Kidney (tissue), 22 donors: ENCODE measurements at places on chromosomes 5 and 9. TPM values are rescaled to one million over a fixed set of nuclear protein-coding genes. Genes with fewer than 3 reads are reported as not detected.

- no peaks in the 10 kb centered on the region for H3K36me3 ChIP-seq
- no peak overlapping the region for H3K27ac ChIP-seq
- H3K4me1 ChIP-seq, result no peaks in the 10 kb centered on the region
- H3K4me3 ChIP-seq, result no peak overlapping the region
- no peaks in the 10 kb centered on the region for H3K27me3 ChIP-seq
Measured at GRCh38 chr9:115069771-115070170, 48.2 kb downstream of the TNC start.

DNA sequence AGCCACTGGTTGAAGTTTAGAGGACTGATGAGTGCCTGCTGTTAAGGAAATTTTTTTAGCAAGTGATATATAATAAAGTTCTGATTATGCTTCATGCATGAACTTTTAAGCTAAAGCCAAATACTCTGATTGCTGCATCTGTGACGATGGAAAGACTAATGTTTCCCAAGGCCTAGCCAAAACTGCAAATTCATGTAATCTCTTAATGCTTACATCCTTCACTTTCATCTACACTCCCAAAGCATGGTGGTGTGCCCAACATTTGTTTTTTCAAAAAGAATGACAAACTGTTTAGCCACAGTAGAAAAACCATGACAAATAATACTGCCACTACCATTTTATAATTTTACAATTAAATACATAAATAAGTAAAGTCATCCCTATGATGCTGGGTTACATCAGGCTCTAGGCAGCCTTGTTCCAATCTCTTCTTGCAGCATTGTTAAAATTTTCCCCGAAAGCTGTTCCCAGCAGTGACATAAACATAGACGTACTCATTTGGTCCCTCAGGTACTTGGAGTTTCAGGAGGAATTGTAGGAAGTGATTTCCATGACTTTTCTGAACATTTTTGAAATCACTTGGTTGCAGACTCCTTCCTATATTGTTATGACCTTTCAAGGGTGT lies 625.3 kb upstream of the DMAC1 start:
- no peaks in the 10 kb centered on the region for H3K27me3 ChIP-seq
- no peak for DNase-seq

DNA sequence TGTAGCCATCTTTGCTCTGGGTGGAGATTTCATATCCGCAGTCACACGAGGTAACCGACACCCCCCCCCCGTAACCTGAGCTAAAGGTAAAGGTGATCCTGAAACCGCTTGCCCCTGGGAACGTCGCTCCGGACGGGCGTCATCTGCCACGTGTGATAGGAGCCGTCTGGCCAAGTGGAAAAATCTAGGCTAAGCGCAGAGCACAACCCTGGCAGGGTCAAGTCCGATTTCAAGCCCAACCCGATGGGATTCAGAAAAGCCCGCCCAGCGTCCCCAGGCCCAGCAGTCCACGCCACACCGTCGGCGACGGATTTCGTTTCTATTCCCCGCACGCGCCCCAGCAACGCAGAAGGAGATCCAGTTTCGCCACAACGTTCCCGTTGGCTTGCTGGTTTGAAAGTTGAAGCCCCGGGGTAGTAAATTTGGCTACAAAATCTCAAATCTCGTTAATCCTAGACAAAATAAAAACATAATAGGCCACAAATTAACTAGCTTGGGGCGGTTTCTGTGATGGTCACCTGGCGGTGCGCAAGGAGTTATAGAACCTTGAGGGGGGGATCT lies 32.4 kb upstream of the NFIB start:
- H3K4me3 ChIP-seq, result peak overlapping the region; percentile 71
- no peaks in the 10 kb centered on the region for H3K4me1 ChIP-seq
- peaks cover 71% of the 10 kb centered on the region for H3K27me3 ChIP-seq
- DNase-seq, result peak; percentile 50
- peak overlapping the region; percentile 15 for H3K27ac ChIP-seq
- H3K36me3 ChIP-seq, result no peaks in the 10 kb centered on the region

- H3K4me3 ChIP-seq, result peak within 1 kb of the TSS; percentile 84
- no peaks in the 10 kb centered on the region for H3K36me3 ChIP-seq
- peak within 1 kb of the TSS; percentile 68 for H3K27ac ChIP-seq
- DNase-seq, result peak; percentile 96
- peaks cover 3% of the 10 kb centered on the region for H3K27me3 ChIP-seq
- no peaks in the 10 kb centered on the region for H3K4me1 ChIP-seq
Measured at GRCh38 chr5:65481635-65482295, at the start of gene ADAMTS6. Gene ADAMTS6 (minus strand): TSS chr5:65481920. CDS start chr5:65473673, 8,247 bp downstream.

DNA sequence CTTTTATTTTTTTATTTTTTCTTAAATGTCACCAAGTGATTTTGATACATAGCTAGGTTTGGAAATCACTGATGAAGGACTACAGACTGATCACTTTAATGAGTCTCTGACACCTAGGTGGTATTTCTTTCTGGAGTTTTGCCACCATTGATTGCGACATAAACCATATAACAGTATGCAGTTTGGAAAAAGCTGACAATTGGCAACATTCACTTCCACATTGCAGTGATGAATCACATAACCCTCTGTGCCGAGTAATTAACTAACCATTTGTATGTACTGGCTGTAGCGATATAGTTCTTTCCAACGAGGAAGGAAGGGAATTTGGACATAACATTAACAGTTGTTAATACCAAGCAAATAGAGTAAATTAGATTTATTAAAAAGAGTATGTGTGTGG lies 222.9 kb upstream of the EFNA5 start:
- DNase-seq, result no peak
- H3K4me1 ChIP-seq, result no peaks in the 10 kb centered on the region
- H3K36me3 ChIP-seq, result no peaks in the 10 kb centered on the region

GRCh38 chr5:113278976-113279375 lies 155.8 kb downstream of the TSSK1B start:
- no peaks in the 10 kb centered on the region for H3K27me3 ChIP-seq
- H3K27ac ChIP-seq, result no peak overlapping the region
- no peak overlapping the region for H3K4me3 ChIP-seq
- no peak for DNase-seq
- peaks cover 6% of the 10 kb centered on the region for H3K4me1 ChIP-seq

- H3K4me3 ChIP-seq, result no peak overlapping the region
- no peak overlapping the region for H3K27ac ChIP-seq
- H3K36me3 ChIP-seq, result no peaks in the 10 kb centered on the region
Measured at GRCh38 chr9:111068771-111069170, 30.5 kb upstream of the LPAR1 start.

DNA sequence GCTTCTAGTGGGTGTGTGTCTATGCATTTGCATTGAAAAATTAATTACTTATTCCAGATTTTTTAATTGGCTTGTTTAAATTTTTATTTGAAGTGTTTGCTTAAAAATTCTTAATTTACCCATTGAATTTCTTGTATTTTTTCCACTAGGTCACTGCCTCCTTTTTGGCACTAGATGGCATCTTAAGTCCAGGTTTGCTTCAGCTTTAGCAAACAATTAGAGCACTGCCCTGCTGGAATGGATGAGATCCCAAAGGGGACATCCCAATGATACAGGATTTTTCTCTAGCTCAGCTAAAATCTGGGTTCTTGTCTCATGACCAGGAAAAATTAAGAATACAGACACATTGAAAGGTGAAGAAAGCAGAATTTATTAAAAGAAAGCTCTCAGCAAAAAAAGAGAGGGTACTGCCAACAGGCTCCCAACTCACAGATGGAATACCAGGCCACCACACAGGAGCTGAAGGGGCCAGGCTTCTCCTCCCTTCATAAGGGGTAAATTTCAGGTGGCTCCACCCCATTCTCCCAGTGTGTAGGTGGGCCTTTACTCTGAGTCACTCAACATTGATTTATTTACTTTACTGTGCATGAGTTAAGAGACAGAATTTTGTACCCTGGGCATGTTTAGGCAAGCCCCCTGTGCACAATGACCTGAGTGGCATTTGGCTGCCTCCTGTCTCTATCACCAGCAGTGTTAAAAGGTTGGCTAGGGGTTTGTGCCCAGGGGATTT lies 532.4 kb downstream of the ANXA1 start:
- H3K27me3 ChIP-seq, result no peaks in the 10 kb centered on the region
- H3K4me1 ChIP-seq, result no peaks in the 10 kb centered on the region
- no peak overlapping the region for H3K4me3 ChIP-seq
- no peaks in the 10 kb centered on the region for H3K36me3 ChIP-seq

- no peaks in the 10 kb centered on the region for H3K27me3 ChIP-seq
- no peak overlapping the region for H3K27ac ChIP-seq
- H3K4me3 ChIP-seq, result no peak overlapping the region
- no peaks in the 10 kb centered on the region for H3K4me1 ChIP-seq
- no peak for DNase-seq
Measured at GRCh38 chr5:103834216-103834615, 271.6 kb upstream of the NUDT12 start.

DNA sequence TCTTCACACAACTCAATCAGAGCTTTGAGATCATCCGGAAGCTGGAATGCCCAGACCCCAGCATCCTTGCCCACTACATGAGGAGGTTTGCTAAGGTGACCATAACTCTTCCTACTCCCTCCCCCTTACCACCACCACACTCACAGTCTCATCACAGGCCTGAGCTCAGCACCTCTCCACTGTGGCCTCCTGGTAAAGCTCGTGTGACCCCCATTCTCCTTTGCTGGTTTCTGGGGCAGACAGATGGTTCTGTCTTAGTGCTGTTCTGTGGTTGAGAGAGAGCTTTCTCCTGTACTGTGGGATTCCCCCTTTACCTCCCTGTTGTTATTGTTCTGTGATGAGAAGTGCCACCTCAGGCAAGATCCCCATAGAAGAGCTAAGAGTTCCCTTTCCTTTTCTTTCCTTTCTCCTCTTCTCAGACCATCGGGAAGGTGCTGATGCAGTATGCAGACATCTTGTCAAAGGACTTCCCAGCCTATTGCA lies 92.7 kb upstream of the RUSC2 start:
- DNase-seq, result no peak
- H3K4me1 ChIP-seq, result no peaks in the 10 kb centered on the region
- no peak overlapping the region for H3K4me3 ChIP-seq
- H3K27me3 ChIP-seq, result no peaks in the 10 kb centered on the region
- no peaks in the 10 kb centered on the region for H3K36me3 ChIP-seq
- no peak overlapping the region for H3K27ac ChIP-seq

DNA sequence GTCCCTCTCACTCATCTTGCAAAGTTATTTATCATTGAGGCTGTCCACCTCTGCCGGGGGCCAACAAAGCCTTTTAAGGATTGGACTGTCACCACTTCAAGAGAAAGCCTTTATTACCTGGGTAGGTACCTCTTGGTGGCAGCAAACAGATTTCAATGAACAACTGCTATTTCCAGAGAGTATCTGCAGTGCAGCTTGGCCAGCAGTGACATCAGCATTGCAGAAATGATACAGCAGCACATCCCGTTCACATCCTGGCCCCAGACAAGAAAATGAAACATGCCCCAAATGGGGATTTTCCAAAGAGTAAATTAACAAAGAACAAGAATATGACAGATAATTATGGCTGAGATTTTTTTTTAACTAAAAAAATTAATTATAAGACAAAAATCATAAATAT lies 2.3 kb upstream of the SPATA6L start:
- H3K36me3 ChIP-seq, result no peaks in the 10 kb centered on the region
- H3K27ac ChIP-seq, result no peak overlapping the region
- H3K27me3 ChIP-seq, result no peaks in the 10 kb centered on the region
- no peak overlapping the region for H3K4me3 ChIP-seq
- peaks cover 9% of the 10 kb centered on the region for H3K4me1 ChIP-seq
- no peak for DNase-seq

DNA sequence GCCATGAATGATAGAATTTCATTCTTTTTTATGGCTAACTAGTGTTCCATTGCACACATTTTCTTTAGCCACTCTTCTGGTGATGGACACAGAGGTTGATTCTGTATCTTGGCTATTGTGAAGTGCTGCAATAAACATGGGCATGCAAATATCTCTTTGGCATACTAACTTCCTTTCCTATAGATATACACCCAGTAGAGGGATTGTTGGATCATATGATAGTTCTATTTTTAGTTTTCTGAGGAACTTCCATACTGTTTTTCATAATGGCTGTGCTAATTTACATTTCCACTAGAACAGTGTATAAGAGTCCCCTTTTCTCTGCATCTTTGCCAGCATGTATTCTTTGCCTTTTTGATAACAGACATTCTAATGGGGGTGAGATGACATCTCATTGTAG lies 50.4 kb upstream of the CDK5RAP2 start:
- no peak overlapping the region for H3K4me3 ChIP-seq
- DNase-seq, result no peak
- H3K27me3 ChIP-seq, result no peaks in the 10 kb centered on the region
- no peak overlapping the region for H3K27ac ChIP-seq
- no peaks in the 10 kb centered on the region for H3K36me3 ChIP-seq

DNA sequence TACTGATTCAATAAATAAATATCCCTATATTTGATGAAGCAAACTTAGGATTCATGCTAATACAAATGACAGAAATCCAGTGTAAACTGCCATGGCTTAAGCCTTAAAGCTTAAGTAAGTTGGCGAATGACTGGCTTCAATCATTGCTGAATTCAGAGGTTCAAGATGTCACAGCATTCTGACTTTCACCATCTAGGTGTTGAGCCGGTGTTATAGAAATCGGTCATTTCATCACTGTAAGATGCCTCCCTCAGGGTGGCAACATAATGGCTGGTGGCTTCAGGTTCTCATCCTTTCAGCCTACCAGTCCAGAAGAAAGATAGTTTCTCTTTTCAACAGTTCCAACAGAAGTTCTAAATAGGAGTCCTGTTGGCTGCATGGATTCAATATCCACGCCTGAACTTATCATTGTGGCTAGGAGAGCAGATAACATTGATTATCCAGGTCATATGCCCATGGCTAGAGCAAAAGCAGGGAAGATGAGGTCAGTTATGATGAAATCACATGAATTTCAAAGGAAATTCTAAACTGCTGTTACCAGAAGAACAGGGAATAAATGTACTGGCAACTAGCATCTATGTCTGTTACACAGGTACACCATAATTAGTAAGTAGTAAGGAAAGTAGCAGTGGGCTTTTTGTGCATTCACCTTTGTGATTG lies 364.3 kb downstream of the ARRDC3 start:
- H3K27me3 ChIP-seq, result no peaks in the 10 kb centered on the region
- no peak for DNase-seq
- H3K4me1 ChIP-seq, result no peaks in the 10 kb centered on the region

- no peaks in the 10 kb centered on the region for H3K36me3 ChIP-seq
- no peak overlapping the region for H3K4me3 ChIP-seq
- no peaks in the 10 kb centered on the region for H3K27me3 ChIP-seq
- H3K4me1 ChIP-seq, result peaks cover 3% of the 10 kb centered on the region
- H3K27ac ChIP-seq, result no peak overlapping the region
Measured at GRCh38 chr5:38434966-38435705, 121.3 kb downstream of the LIFR start.

DNA sequence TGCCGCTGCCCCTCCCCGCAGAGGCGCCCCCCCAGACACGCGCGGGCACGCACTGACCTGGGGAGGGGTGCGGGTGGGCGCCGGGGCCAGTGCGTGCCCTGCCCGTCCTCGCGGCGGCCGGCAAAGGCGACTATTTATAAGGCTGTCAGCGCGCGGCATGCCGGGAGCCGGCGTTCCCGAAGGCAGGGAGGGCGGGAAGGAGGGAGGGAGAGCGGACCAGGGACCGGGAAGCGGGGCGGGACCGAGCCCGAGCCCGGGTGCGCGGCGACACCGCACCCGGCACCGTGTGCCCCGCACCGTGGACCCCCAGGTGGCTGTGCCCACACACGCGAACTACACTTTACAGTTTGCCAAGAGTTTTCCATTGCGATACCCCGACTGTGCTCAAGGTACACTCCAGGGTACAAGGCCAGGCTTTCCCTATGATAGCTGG lies at the start of gene AK1:
Gene AK1 (minus strand): TSS at position 110 of the 433 bp plus-strand sequence. CDS start 3,058 bp downstream, outside the sequence.
- no peaks in the 10 kb centered on the region for H3K27me3 ChIP-seq
- peak within 1 kb of the TSS; percentile 63 for H3K4me3 ChIP-seq
- H3K36me3 ChIP-seq, result no peaks in the 10 kb centered on the region
- H3K4me1 ChIP-seq, result peaks cover 20% of the 10 kb centered on the region
- peak; percentile 93 for DNase-seq
- no peak within 1 kb of the TSS for H3K27ac ChIP-seq

IFNA2 gene
- not detected for total RNA-seq

SPINK7 gene
- total RNA-seq, result not detected

ACTL7A gene
- not detected for total RNA-seq

FBN2 gene
- total RNA-seq, result 1.0 TPM
